ENCODE measurements at places on chromosomes 7 and 10. TPM values are rescaled to one million over a fixed set of nuclear protein-coding genes. Genes with fewer than 3 reads are reported as not detected.

DNA sequence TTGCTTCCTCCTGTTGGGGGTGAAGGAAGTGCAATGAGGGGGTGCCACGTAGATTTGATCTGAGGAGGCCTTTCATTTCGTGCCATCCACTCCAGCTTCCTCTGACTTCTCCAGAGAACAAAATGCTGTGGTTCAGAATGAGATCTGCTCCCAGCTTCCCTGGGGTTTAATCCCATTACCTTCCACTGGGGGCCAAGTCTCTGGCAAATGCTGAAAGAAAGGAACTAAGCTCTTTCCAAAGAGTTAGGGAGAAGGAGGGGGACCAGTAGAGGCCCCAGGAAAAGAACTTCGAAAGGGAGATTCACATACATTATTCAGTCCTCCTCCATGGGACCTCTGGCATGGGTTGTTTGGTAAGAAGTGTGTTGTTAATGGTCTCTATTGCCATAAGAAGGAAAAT, 727.0 kb downstream of the TYW1 start:
- H3K27ac ChIP-seq = no peak overlapping the region
- no peaks in the 10 kb centered on the region for H3K36me3 ChIP-seq
- H3K27me3 ChIP-seq = no peaks in the 10 kb centered on the region
- no peak for DNase-seq

DNA sequence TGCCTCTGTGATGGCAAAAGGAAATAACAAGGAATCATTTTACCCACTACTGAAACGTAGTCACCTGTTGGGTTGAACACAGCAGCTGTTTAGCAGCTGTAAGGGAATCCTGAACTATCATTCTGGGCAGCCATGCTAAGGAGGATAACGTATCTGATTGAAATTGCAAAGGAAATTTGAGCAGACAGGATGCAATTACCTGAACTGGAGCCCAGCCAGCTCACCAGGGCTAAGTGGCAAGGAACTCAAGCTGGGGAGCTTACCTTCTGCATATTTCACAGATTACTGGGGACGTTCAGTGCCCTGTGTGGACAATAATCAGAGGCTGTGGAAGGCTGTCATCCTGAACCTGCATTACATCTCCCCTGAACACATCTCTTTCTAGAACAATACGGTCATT, 650.5 kb downstream of the SORCS3 start:
- H3K4me3 ChIP-seq = no peak overlapping the region
- no peaks in the 10 kb centered on the region for H3K4me1 ChIP-seq
- H3K27ac ChIP-seq = no peak overlapping the region
- DNase-seq = no peak
- no peaks in the 10 kb centered on the region for H3K36me3 ChIP-seq

- DNase-seq = no peak
- H3K4me1 ChIP-seq = no peaks in the 10 kb centered on the region
- H3K27ac ChIP-seq = no peak overlapping the region
- H3K4me3 ChIP-seq = no peak overlapping the region
- H3K36me3 ChIP-seq = no peaks in the 10 kb centered on the region
- no peaks in the 10 kb centered on the region for H3K27me3 ChIP-seq
Observed at GRCh38 chr7:25521236-25521635, 292.9 kb upstream of the NPVF start.

- H3K36me3 ChIP-seq = no peaks in the 10 kb centered on the region
- H3K27me3 ChIP-seq = peaks cover 5% of the 10 kb centered on the region
- peak overlapping the region; percentile 52 for H3K27ac ChIP-seq
- peaks cover 15% of the 10 kb centered on the region for H3K4me1 ChIP-seq
Observed at GRCh38 chr7:44291066-44291732, 34.2 kb downstream of the CAMK2B start.

GRCh38 chr7:13333371-13333770, 645.9 kb downstream of the ARL4A start:
- H3K4me1 ChIP-seq = no peaks in the 10 kb centered on the region
- no peaks in the 10 kb centered on the region for H3K36me3 ChIP-seq
- no peak overlapping the region for H3K27ac ChIP-seq
- no peak for DNase-seq
- no peaks in the 10 kb centered on the region for H3K27me3 ChIP-seq
- no peak overlapping the region for H3K4me3 ChIP-seq

NCF1 gene
- 1.8 TPM for total RNA-seq

PRR15 gene
- total RNA-seq = 0.26 TPM

TMEM213 gene
- not detected for total RNA-seq

IKZF1 gene
- total RNA-seq = 31.5 TPM
